Lower lobe of right lung (tissue), 2 donors: ENCODE measurements at places on chromosomes 6 and 20. TPM values are rescaled to one million over a fixed set of nuclear protein-coding genes. Genes with fewer than 3 reads are reported as not detected.

DNA sequence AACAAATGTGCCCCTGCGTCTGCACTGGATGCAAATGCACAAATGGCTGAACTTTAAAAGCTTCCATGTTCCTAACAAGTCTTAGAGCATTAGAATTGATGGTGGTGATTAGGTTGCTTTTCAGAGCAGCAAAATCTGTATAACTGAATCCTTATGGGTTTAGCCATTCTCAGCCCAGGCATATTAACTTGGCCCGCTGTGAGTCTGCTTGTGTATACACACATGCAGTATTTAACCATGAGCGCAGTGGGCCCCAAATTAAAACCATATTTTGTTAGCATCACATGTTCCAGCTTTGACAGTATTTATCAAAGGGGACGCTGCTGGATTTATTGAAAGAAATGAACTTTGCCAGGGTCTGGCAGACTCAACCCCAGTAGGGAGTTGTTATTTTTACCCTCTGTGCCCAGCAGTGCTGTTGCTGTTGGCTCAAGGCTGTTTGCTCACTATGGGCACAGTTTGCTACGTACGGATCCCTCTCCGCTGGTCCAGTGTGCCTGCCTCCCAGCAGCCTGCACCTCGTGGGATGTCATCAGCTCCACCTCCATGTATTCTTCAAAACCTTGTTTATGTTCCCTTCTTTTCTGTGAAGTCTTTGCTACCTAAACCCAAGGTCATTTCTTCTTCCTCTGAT, 144.7 kb downstream of the QRSL1 start:
- DNase-seq = no peak
- no peaks in the 10 kb centered on the region for H3K4me1 ChIP-seq
- no peak overlapping the region for H3K27ac ChIP-seq
- no peaks in the 10 kb centered on the region for H3K36me3 ChIP-seq
- H3K4me3 ChIP-seq = no peak overlapping the region

CLPSL2 gene
- not detected for total RNA-seq

DNA sequence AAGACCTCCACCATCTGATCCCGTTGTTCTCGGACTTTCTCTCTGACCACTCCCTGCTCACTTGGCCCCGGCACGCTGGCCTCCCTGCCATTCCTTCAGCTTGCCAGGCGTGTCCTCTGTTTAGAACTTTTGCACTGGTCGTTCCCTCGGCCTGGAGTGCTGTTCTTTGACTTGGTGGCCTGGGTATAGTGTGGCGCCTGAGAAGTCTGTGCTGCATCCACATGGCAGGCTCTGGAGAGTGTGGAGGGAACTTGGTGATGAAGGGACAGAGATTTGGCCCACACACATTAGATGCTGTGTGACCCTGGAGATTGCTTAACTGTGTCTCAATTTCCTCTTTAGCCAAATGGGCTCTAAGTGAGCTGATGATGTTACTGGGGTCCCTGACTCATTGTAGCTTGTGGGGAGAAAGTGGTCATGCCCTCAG, 13.0 kb upstream of the TGM2 start:
- H3K27ac ChIP-seq = no peak overlapping the region
- no peak for DNase-seq
- H3K4me1 ChIP-seq = peaks cover 10% of the 10 kb centered on the region
- no peak overlapping the region for H3K4me3 ChIP-seq
- H3K36me3 ChIP-seq = no peaks in the 10 kb centered on the region

DNA sequence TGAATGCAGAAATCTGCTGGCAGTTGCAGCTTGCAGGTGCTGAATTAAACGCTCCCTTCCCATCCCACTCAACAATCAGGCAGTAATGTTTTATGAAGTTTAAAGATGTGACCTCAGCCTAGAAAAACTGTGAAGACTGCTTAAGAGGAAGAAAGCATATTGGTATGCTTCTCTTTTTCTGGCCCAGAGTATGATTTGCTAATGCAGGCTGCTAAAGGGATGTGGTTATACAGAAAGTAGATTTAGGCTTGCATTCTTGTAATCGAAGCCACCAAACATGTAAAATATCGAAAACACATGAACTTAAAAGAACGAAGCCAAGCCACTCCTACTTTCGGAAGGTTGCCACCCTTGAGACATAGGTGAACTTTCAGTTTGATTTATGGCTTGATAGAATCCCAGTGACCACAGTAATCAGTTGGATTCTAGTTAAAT, 40.7 kb downstream of the MAP3K5 start:
- peak overlapping the region; percentile 20 for H3K27ac ChIP-seq
- H3K4me3 ChIP-seq = no peak overlapping the region
- H3K4me1 ChIP-seq = peaks cover 42% of the 10 kb centered on the region
- no peaks in the 10 kb centered on the region for H3K27me3 ChIP-seq
- H3K36me3 ChIP-seq = no peaks in the 10 kb centered on the region
- no peak for DNase-seq

HLA-DMB gene
- total RNA-seq = 208 TPM

- H3K27me3 ChIP-seq = no peaks in the 10 kb centered on the region
- peaks cover 16% of the 10 kb centered on the region for H3K4me1 ChIP-seq
- peaks cover 45% of the 10 kb centered on the region for H3K36me3 ChIP-seq
- H3K4me3 ChIP-seq = no peak overlapping the region
These were observed 7.5 kb downstream of the FBXO5 start for GRCh38 chr6:152975204-152975915.

GTF2H4 gene
- total RNA-seq = 37.1 TPM
